Activated naive CD4-positive, alpha-beta T cell (primary cell): ENCODE measurements at places on chromosomes 12 and 14.

GRCh38 chr12:4539167-4539870 is 629 bp downstream of the RAD51AP1 start:
- DNase-seq: no peak

GRCh38 chr12:50926415-50926814 is 25.9 kb upstream of the HIGD1C start:
- no peak for DNase-seq

GRCh38 chr12:22919883-22920282 is 294.9 kb downstream of the ETNK1 start:
- DNase-seq: no peak

- DNase-seq: no peak
Measured at GRCh38 chr12:125093681-125094330, 28.6 kb downstream of the AACS start.

DNA sequence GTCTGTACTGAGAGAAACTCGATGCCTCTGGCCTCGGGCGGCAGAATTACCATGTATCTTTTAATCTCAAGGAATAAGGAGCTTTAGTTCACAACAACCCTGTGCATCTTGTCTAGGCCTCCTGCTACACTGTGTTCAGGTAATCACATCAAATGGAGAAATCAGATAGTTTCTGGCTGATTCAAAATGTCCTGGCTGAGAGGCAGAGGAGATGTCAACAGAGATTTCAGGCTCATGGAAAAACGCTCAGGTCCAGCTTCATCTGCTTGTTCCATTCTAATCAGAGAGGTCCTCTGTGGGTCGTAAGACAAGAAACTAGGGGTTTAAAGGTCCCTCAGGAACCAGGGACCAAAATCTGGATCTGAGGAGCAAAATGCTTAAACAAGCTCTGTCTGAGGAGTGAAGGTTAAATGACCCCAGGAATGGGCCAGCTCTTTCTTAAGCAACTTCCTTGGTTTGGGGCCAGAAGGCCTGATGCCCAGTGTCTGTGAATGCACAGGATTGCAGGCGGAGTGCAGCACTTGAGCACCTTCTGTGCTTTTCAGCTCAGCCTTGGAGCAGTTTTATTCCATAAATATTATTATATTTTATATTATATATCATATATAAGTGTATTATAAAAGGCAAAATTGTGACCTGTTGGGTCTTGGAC is 170.2 kb upstream of the PRICKLE1 start:
- DNase-seq: no peak

DNA sequence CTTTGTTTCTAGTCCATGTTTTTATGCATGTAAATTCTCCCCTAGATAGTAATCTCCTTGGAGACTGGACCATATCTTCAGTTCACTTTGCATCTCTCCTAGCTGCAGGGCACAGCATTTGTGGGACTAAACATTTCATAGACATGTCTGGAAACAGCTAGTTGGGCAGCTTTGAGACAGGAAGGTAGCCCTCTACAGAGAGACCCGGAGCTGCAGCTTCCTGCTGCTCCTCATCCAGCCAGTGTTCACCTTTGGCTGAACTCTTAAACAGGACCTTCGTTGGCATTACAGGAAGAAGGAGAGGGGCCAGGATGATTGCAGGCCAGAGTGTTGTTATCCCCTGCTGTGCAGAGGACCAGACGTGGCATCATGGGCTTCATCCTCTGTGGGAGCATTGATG is 52.9 kb downstream of the GNS start:
- DNase-seq: no peak

DNA sequence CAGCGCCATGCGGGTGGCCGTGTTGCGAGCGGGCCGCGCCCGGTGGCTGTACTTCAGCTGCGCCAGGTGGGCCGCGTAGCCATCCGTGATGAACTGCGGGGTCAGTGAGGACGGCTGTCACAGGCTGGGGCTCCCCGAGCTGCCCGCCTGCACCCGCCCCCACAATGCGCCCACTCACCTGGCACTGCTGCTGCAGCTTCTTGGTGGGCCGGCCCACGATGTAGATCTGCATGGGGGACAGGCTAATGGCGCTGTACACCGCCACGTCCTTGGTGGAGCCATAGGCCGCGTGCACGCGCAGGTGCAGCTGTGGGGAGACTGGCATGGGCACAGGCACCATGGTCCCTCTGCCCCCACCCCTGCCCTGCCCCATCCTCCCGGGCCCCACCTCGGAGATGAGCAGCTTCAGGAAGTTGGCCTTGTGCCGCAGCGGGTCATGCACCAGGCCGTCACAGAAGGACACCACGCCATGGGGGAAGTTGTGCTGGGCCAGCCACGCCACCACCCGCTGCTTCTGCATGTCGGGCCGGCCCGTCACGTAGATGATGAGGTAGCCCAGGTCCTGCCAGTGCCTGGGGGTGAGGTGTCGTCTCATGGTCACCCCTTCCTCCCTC is 5.9 kb downstream of the ARL6IP4 start:
- no peak for DNase-seq

- no peak for DNase-seq
Measured at GRCh38 chr12:63994704-63995103, 150.2 kb downstream of the SRGAP1 start.

GRCh38 chr12:93417967-93418480 is 23.7 kb downstream of the UBE2N start:
- no peak for DNase-seq

- no peak for DNase-seq
Measured at GRCh38 chr14:93793555-93794324, 5.5 kb upstream of the PRIMA1 start.

DNA sequence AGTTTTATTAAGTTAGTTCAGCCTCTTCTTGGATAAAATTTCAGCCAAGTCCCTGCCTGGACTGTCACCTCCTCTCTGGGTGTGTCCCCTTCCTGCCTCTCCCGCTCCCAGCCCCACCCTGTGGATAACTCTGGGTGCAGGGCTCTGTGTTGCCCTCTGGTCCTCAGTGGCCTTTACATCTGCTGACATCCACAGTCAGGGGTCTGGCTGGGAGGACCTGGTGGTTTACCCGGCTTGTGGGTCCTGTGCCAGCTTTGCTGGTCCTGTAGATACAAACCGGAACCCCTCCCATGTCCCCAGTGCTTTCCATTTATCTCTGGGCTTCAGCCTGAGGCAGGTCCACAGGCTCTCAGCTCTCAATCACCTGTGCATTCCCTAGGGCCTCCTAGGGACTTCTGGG is 28.9 kb upstream of the PLEKHG3 start:
- no peak for DNase-seq

DNA sequence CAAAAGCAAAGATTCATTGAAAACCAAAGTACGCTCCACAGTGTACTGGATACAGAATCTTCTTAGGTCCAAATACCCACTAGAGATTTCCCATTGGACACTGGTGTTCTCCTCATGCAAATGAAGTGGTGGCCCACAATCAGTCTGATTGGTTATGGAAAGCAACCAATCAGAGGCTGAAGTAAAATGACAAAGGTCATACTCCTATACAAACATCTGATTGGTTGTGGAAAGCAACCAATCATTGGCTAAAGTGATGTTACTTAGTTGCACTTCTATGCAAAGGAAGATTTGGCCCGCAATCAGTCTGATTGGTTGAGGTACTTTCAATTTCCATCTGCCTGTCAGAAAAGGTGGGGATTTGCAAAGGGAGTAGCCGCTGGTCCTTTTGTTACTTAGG is 1.3 kb upstream of the WASHC3 start:
- DNase-seq: no peak

DNA sequence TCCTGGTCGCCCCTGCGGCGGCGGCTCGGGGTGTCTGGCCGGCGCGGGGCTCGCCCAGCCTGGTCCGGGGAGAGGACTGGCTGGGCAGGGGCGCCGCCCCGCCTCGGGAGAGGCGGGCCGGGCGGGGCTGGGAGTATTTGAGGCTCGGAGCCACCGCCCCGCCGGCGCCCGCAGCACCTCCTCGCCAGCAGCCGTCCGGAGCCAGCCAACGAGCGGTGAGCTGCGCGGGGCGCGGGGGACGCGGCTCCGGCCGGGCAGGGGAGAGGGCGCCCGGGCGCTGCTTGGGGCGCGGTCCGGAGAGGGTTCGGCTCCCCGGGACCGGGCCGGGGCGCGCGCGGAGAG is at the start of gene LGALS3:
Gene LGALS3 (plus strand): TSS at position 167 of the 342 bp plus-strand sequence. CDS start 8,122 bp downstream, outside the sequence.
- DNase-seq: no peak

GRCh38 chr14:75395862-75396261 is 32.0 kb upstream of the JDP2 start:
- no peak for DNase-seq

GRCh38 chr14:68341411-68342212 is 451.3 kb downstream of the ZFP36L1 start:
- DNase-seq: no peak

GRCh38 chr14:60217713-60218112 is 31.3 kb upstream of the PPM1A start:
- DNase-seq: no peak

DNA sequence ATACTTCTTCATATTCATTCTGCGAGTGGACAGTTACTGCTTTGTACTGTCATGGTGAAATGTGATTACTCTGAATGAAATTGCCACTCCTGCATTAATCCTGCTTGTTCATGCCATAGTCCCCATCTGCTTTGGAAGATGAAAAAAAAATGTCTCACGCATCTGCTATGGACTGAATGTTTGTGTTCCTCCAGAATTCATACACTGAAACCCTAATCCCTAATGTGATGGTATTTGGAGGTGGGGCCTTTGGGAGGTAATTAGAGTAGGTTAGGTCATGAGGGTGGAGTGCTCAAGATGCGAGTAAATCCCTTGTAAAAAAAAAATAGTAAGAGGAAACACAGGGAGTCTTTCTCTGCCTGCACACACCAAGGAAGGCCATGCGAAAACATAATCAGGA is 427.2 kb downstream of the TMTC2 start:
- DNase-seq: no peak

GRCh38 chr14:74161526-74162158 is 76.9 kb downstream of the LIN52 start:
- no peak for DNase-seq
